Tibial nerve (tissue), 4 donors: ENCODE measurements at places on chromosomes 2 and 18.

DNA sequence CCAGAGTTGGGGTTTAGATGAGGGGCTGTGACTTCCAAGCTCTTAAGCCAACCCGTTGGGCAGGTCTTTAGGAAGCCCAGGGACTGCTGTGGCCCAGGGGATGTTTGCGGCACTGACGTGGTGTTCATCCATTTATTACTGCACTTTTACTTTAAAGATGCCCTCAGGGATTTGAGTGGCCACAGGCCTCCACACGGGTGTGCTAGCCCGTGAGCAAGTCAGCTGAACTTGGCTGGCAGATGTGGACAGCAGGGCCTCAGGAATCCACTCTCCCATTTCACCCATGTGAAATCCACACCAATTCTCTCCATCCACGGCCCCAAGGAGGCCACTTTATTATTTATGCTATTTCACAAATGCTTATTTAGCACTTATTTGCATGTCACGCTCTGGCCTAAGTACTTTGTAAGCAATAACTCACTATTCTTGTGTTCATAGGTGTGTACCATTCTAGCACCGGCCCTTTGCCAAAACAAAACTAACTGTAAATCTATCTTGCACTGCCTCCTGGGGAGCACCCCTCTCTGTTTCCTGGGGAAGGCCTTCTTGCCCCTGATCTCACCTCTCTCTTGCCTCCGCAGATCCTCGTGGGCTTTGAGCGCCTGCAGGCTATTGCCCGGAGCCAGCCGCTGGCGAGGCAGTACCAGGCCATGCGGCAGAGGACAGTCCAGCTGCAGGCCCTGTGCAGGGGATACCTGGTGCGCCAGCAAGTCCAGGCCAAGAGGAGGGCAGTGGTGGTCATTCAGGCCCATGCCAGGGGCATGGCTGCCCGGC, 39.1 kb upstream of the GPR17 start:
- no peak for DNase-seq

GRCh38 chr18:71808616-71809015, 735.5 kb downstream of the CBLN2 start:
- no peak for DNase-seq

DNA sequence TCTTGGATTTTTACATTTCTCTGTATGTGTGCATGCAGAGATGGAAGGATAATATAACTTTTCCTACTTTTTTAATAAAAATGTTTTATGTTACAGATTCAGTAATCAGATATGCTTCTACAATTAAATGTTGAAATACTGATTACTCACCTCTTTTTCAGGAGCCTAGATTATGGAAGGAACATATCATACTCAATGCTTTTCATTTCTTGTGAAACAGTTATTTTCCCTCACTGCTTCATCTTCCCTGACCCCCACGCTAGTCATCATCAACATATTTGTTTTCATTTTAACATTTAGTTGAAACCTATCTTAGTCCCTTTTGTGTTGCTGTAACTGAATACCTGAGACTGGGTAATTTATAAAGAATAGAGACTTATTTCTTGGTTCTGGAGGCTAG, 190.7 kb downstream of the WDR7 start:
- DNase-seq, result no peak

- no peak for DNase-seq
These were observed 48.0 kb downstream of the CDK15 start for GRCh38 chr2:201854221-201854801.

DNA sequence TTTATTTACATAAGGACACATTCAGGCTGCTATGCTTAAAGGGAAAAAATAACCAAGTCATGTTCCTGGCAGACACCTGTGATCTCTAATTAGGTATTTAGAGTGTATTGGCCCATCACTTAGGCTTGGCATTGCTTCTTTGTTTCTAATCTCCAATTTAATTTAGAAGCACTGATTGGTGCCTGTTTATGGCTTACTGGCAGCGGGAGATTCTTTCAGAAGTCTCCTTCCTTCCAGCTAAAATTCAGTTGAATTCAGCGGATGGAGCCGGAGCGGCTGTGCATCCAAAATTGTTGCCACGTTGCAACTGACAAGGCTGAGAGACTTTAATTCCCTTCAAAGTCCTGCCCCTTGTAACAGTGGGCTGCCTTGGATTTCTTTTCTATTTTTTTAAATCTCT, 66.5 kb downstream of the VWA3B start:
- DNase-seq, result no peak

- no peak for DNase-seq
These were observed 167.2 kb upstream of the REV1 start for GRCh38 chr2:99656994-99657393.
